WTC11 (cell line): ENCODE measurements at places on chromosomes 16 and 17.

- no peak for DNase-seq
Observed at GRCh38 chr16:20681821-20682760, 15.4 kb downstream of the ACSM1 start.

GRCh38 chr16:28946681-28947080 is 4.1 kb upstream of the NFATC2IP start:
- no peak for DNase-seq

GRCh38 chr17:50148226-50149090 is 2.0 kb downstream of the PPP1R9B start:
- DNase-seq: no peak

- DNase-seq: no peak
Observed at GRCh38 chr17:74135391-74136167, 67.9 kb upstream of the RPL38 start.

DNA sequence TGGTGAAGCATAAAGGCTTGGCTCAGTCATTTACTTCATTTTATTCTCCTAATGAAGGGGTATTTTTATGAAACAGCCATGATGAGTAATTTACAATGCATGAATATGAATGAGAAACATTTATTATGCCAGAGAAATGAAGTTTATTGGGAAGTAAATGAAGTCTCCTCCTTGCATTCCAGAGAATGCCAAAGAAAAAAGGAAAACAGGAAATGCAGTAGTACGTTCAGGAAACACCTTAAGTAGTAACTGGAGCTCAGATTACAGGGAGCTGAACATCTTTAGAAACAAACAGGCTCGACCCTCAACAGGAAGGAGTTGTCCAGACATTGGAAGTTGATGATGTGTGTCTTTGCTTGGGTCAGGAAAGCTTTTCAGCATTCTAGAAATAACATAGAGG is 4.6 kb downstream of the KRT34 start:
- DNase-seq: no peak

- DNase-seq: no peak
Observed at GRCh38 chr17:79035686-79036085, 11.7 kb downstream of the C1QTNF1 start.

DNA sequence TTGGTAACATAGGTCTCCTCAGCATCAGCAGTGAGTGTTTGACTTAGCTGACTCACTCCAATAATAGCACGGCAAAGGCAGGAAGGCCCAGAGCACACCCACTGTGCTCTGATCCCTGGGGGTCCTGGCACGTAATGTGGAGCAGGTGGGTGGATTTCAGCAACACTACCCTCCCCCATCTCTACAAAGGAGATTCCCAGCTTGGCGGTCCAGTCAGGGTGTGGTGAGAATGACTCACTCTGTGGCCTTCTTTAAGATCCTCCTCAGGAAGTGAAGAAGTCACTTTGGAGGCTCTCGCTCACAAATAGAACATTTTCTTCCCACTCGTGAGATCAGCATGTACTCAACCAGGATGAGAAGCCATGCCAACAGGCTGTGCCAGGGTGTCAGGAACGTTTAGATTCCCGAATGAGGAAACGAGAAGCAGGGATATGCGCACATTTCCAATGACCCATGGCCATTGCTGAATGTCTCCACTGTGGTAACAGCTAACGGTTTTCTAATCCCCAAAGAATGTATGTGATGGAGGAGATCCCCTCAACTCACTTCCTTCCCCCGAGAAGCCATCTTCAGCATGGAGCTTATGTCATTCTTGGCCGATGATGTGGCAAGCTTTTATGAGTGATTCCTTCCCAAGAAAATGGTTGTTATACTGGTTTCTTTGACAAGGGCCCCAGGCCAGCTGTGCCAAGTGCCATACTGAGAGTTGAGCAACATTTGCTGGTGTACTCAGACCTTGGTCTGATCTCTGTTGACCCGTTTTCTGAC is 365.2 kb downstream of the C16orf95 start:
- no peak for DNase-seq

- no peak for DNase-seq
Observed at GRCh38 chr17:27631411-27631760, 398 bp downstream of the LGALS9 start.

GRCh38 chr17:1122533-1123392 is 57.0 kb downstream of the ABR start:
- DNase-seq: peak; percentile 91

GRCh38 chr17:48484850-48485249 is 46.0 kb downstream of the HOXB1 start:
- DNase-seq: no peak

- peak; percentile 49 for DNase-seq
Observed at GRCh38 chr16:81729451-81729850, 49.6 kb upstream of the PLCG2 start.

- DNase-seq: no peak
Observed at GRCh38 chr17:45702666-45703266, 81.4 kb upstream of the CRHR1 start.
